Skin of body (tissue), 3 donors: ENCODE measurements at places on chromosomes 3 and 15. TPM values are rescaled to one million over a fixed set of nuclear protein-coding genes. Genes with fewer than 3 reads are reported as not detected.

Gene CLDN16
- total RNA-seq, result 0.69 TPM

- no peak for DNase-seq
These were observed 667 bp downstream of the CEMIP start for GRCh38 chr15:80779658-80780415.

Gene TMEM266
- total RNA-seq, result 0.20 TPM

DNA sequence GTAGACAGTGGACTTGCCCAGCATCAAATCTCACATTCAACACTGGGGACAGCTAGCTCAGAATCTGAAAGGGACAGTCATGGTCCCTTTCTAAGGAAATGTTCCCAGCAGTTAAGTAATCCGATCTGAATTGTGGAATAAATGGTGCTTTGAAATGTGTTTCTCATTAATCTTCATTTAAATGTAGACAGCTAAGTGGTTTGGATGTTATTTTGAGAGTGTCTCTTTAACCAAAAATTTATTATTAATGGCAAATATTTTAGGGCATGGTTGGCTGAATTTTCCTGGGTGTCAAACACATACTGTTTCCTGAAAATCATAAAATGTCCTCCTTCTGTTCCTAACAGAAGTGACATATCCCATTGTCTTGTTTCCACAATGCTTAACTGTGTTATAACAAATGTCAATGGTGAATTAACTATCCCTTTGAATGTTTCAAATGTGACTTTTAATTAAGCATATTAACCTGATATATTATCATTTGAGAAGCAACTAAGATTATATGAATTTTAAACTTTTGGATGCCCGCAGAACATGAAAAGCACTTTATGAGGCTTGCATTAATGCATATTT is 210.8 kb downstream of the CHST2 start:
- DNase-seq, result peak; percentile 61

Gene HCN4
- 0.10 TPM for total RNA-seq

Gene RETNLB
- total RNA-seq, result not detected

Gene CMTM7
- total RNA-seq, result 11.0 TPM

- DNase-seq, result peak; percentile 19
These were observed 59.9 kb downstream of the LRRFIP2 start for GRCh38 chr3:37114251-37115145.

Gene SPINK8
- total RNA-seq, result not detected

- no peak for DNase-seq
These were observed 5.2 kb downstream of the ESYT3 start for GRCh38 chr3:138439646-138440045.

Gene MKRN3
- total RNA-seq, result 0.89 TPM

DNA sequence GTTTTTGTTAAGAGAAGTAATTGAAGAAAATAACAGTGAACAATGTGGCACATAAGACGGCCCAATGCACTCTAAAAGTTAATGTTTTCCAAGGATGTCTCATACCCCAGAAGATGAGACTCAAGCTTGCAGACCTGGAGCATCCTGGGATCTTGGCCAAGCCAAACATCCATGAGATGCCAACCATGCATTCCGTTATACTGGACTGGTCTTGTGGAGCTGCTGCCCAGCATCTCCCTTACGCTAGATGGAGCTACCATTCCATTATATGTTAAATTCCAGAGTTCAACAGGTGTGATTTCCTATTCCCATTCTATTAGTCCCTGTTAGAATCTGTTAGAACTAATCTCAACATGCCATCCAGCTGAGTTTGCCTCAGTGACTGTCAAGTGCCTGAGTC is 181.8 kb downstream of the PDCD6IP start:
- no peak for DNase-seq

Gene PIK3CB
- 35.4 TPM for total RNA-seq

- DNase-seq, result no peak
These were observed 372.7 kb downstream of the EDEM1 start for GRCh38 chr3:5560199-5560598.

Gene SLC22A13
- 0.30 TPM for total RNA-seq

- DNase-seq, result no peak
These were observed 26.6 kb downstream of the ITGB5 start for GRCh38 chr3:124860599-124860998.

GRCh38 chr3:184733971-184734608 is 22.2 kb upstream of the MAGEF1 start:
- DNase-seq, result no peak

- DNase-seq, result no peak
These were observed 596.7 kb downstream of the PDCD6IP start for GRCh38 chr3:34394978-34395748.

- DNase-seq, result no peak
These were observed 48.1 kb downstream of the STAC start for GRCh38 chr3:36428445-36428844.

DNA sequence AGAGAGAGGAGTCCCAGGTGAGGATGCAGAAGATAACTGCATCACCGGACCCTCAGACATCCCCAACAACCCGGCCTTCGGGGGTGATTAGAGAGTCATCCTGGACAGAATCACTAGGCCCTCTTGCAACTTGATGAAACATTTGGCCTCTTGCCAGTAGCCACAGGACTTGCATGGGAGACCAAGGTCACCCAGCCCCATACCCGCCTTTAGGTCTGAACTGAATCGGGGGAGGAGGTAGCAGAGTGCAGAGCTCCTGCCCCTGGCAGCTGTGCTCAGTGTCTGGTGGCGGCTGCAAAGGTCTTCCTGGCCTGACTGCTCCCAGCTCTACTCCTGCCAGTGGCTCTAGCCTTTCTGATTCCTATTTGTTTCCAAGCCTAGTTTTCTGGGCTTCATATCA is 12.4 kb downstream of the PIF1 start:
- DNase-seq, result no peak

GRCh38 chr3:197795200-197795599 is 4.1 kb downstream of the LRCH3 start:
- no peak for DNase-seq

GRCh38 chr3:37773471-37773870 is 88.2 kb upstream of the CTDSPL start:
- DNase-seq, result no peak

DNA sequence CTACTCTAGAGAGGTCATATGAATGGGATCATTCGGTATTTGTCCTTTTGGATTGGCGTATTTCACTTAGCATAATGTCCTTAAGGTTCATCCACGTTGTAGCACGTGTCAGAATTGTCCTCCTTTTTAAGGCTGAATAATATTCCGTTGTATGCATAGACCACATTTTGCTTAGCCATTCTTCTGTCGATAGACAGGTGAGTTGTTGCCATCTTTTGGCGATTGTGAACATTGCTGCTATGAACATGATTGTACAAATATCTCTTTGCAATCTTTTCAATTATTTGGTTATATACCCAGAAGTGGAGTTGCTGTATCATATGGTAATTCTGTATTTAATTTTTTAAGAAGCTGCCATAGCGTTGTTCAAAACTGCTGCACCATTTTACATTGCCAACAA is 52.4 kb upstream of the GOLGA8J start:
- no peak for DNase-seq

Gene CSPG5
- 1.2 TPM for total RNA-seq

Gene MAP4
- total RNA-seq, result 88.6 TPM

GRCh38 chr15:62847900-62848489 is 194.6 kb upstream of the TPM1 start:
- no peak for DNase-seq

GRCh38 chr15:71120428-71120944 is 5.2 kb downstream of the THSD4 start:
- DNase-seq, result no peak

DNA sequence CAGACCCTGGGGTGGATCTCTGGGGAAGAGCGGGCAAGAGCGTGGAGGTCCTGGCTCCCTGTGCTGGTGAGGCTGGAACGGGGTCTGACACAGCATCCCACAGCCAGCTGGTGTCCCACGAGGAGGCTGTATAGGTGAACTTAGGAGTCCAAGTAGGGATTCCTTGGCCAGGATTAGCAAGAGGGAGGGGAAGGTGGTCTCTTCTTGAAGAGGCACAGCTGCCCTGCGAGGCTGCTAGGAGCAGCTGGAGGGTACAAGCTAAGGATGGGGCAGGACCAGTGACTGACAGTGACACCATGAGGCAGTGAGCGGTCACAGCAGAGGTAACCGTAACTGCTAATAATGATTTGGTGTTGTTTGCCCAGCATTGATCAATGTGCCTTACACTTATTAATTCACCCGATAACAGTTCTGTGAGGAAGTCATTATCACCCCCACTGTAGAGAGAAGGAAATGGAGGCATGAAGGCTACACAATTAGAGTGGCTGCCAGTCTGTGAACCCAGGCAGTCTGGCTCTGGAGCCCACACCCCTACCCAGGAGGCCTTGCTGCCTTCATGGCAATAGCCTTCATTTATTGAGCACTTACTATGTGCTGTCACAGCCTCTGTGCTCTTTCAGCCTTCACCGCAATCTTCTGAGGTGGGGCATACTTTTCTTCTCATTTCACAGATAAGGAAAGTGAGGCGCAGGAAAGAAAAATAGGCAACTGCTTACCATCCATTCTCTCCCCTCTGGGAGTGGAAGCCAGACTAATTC is 59.4 kb downstream of the TMEM44 start:
- no peak for DNase-seq

GRCh38 chr3:29896856-29897255 is 616.0 kb downstream of the RBMS3 start:
- no peak for DNase-seq

- DNase-seq, result peak; percentile 27
These were observed 27.9 kb downstream of the EID1 start for GRCh38 chr15:48905847-48906246.
